ENCODE measurements at places on chromosomes 16 and 17.

DNA sequence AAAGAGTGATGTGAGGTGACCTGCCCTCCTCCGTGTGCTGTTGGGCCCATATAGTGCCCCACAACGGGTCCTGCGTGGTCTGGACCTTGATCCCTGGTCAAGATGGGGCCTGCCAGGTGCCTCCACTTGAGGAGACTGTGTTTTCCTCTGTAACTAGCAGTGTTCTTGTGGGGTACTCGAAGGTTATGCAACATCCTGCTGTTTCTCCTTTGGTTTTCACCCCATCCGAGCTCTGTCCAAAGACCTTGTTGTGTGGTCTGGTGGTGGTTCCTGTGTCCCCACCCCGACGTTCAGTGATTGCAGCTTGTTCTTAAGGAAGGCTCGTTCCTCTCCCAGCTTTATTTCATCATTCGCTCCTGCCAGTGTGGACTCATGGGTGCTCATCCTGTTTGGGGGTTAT, 38.7 kb upstream of the ZNF750 start:
- DNase-seq = no peak

- no peak for DNase-seq
Measured at GRCh38 chr17:45308840-45309239, 8.0 kb downstream of the MAP3K14 start.

- DNase-seq = no peak
Measured at GRCh38 chr17:71237903-71238538, 882.8 kb upstream of the SOX9 start.

DNA sequence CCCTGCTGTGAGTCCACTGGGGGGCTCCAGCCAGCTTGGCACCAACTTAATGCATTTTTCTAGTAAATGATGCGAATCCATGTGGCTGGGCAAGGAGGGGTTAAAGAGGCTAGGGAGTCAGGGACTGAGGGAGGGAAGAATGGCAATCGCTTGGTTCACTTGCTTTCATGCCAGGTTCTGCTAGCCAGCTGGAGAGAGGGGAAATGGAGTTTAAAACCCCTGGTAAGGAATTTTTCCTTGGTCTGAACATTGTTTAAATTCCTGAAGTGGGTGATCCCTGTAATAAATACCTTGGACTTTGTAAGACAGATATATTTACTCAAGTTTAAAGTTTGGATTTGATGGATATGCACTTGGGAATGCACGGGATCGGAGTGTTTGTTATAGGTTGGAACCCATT, 22.8 kb downstream of the ANKFN1 start:
- no peak for DNase-seq

- no peak for DNase-seq
Measured at GRCh38 chr17:29291163-29291752, 2.7 kb downstream of the NUFIP2 start.

GRCh38 chr17:28384281-28385036, 13.0 kb downstream of the SARM1 start:
- DNase-seq = peak; percentile 81

DNA sequence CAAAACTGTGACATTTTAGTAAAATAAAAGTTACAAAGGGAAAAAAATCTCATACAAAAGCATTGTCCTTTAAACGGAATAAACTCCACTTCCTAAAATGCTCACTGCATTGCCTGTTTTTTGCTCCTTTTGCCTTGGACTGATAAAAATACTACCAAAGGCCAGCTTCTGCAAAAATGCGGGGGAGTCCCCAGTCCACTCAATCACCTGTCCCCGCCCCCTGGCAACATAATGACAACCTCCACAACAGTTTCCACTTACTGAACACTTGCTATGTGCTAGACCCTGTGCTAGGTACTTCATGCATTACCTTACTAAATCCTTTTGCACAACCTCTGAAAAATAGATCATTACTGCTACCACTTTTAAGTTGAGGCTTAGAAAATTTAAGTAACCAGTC, 172.7 kb upstream of the CCL2 start:
- no peak for DNase-seq

GRCh38 chr16:82935766-82936165, 309.0 kb downstream of the CDH13 start:
- DNase-seq = no peak

- no peak for DNase-seq
Measured at GRCh38 chr17:65572581-65573281, 11.3 kb upstream of the AXIN2 start.

DNA sequence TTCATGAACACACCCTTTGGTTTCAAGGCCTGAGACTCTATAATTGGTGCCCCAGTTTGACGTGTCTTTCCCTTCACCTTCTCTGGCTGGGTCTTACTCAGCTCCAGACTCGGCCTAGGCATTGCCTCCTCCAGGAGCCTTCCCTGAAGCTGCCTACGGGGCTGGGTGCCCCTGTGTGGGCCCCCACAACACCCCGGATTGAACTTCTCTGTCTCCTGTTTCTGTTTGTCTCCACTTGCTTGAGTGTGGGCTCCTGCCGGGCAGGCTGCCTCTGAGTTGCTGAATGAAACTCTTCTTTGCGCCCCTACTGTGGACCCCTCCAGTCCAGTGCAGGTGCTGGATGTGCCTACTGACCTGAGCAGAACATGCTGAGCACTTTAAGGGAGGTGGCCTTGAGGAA, 2.3 kb upstream of the MPRIP start:
- no peak for DNase-seq

- no peak for DNase-seq
Measured at GRCh38 chr17:72426948-72427760, 306.3 kb downstream of the SOX9 start.

DNA sequence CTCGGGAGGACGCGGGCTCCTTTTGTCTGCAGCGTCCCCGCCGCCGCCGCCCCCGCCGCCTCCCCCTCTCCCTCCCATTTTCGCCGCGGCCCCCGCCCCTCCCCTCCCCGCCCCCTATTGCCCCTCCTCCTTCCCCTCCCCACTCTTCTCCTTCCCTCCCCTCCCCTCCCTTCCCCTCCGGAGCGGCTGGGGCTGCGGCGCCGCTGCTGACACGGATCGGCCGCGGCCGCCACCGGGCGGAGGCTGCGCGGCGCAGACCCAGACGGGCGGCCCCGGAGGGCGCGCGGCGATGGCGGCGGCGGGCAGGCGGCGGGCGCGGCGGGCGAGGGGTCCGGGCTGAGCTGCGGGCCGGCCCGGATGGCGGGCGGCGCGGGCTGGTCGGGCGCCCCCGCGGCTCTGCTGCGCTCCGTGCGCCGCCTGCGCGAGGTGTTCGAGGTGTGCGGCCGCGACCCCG, at the start of gene RAB11FIP4:
TSS of gene RAB11FIP4 (plus strand) at position 180 of the 454 bp plus-strand sequence. CDS start at position 358, 178 bp downstream.
- peak; percentile 24 for DNase-seq

DNA sequence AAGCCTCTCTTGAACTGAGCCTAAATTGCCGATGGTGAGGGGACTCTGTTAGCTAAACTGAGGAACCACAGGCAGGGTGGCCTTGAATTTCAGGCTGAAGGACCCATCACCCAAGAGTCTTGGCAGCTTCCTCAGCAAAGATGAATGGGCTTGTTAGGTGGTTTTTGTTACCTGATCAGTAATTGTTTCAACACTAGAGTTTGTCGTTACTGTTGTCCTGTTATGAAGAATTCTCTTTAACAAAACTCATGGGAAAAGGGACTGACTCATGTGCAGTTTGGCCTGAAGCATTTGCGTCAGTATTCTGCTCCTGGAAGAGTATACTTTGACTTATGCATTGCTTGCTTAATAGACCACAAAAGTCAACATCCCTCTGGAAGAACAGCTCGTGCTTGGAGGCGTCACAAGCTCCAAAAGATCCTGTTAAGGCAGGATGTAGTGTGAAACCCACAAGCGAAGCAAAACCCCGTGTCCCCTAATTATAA, 206.0 kb downstream of the IRX3 start:
- DNase-seq = no peak

- no peak for DNase-seq
Measured at GRCh38 chr17:62062302-62062701, 2.8 kb downstream of the MED13 start.

GRCh38 chr16:67546761-67547422, 15.4 kb upstream of the CTCF start:
- DNase-seq = peak; percentile 84

DNA sequence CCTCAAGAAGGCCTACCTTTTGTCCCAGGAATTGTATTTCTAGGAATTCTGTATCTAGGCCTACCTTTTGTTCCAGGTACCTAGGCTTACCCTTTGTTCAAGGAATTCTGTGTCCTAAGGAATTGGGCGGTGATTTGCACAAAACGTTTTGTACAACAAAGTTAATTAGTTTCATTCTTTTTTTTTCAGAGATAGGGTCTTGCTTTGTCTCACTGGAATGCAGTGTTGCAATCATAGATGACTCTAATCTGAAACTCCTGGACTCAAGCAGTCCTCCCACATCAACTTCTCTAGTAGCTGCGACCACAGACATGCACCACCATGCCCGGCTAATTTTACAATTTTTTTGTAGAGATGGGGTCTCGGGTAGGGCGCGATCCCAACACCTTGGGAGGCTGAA, 7.0 kb downstream of the CDR2L start:
- no peak for DNase-seq

DNA sequence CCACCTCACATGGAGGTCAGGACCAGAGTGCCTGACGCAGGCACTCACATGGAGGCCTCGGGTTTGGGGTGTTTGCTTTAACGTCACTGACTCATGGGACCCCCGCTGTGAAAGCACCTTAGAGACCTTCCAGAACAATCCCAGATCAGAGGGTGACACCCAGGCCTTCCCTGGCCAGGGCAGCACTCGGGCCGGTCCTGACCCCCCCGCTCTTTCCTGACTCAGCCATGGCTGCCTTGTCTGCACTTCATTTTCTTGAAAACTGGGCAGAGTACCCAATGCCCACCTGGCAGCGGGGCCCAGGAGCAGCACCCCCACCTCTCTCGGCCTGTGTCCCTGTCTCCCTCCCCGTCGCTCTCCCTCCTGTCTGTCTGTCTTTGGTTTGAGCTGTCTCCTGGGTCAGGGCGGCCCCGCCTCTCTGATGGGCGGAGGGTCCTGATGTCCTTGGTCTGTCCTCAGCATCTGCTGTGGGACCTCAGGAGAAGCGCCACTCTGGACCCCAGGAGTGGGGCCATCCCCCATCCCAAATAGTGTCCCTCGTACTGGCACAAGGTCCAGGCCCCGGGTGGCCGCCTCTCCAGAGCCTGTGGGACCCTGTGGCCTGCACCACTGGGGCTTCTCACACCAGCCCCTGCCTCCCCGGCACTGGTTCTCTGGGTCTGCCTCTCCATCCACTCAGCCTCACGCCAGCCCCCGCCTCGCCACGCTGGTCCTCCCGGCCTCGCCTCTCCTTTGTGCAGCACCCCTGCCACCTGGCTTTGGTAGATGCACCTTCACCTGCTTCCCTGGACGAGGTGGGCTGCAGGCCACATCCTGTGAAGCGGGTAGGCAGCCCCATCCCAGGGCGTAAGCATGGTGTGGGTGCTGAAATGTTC, 55.9 kb upstream of the ZNF469 start:
- no peak for DNase-seq

DNA sequence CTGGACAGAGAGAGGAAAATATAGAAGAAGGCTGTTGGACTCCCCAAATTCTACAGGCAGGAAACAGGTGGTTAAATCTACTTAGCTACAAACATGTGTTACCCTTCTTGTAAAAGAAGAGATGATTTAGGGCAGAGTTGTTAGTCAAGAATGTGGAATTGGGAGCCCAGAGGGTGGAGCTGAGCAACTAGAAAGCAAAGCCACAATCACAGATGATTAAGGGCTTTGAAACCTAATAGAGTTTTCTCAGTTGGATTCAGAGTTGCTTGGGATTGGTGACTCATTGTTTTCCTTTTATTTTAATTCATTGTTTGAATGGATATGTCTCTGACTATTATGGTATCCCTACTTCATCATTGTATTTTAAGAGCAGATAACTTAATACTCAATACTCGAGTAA, 6.2 kb downstream of the ACSM5 start:
- no peak for DNase-seq

DNA sequence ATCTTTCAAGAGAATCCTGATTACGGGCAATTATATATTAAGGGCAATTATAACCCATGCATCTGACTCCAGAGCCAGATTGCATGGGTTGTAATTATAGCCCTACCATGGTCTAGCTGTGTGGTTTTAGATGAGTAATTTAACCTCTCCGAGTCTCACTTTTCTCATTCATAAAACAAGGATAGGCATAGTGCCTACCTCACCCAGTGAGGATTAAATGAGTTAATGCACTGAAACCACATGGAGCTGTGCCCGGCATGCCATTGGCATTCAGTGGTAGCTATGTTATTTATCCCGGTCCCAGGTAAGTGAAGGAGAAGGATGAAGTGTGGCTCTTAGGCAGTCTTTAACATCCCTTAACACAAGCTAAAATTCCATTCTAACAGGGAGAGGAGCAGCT, 6.3 kb downstream of the SNX20 start:
- no peak for DNase-seq

GRCh38 chr16:85392756-85393673, 220.1 kb upstream of the GSE1 start:
- no peak for DNase-seq

DNA sequence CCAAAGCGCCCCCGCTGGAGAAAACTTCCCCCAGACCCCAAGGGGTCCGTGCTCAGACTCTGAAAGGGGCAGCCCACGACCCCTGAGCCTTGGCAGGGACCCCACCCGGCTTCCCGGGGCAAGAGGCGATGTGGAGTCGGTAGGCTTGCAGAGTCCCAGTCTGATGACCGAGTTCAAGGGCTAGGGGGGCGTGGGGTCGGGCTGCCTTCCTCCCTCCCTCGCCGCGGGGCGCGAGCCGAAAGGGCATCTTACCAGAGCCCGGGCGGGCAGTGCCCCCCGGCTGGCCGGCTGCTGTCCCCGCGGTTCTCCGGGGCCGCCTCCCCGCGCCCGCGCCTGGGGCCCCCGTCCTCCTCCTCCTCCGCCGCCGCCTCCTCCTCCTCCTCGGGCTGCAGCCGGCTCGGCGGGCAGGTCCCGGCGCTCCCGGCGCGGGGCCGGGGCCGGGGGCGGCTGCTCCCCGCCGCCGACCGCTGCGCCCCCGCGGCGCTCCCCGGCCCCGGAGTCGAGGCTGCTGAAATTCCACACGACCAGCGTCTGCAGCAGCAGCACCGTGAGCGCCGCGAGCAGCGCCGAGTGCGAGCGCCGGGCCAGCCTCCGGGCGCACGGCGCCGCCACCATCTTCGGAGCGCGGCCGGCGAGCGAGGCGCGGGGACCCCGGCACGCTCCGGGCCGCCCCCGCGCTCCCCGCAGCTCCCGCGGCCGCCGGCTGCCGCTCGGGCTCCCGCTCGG, 415 bp downstream of the XYLT1 start:
- DNase-seq = peak; percentile 58

DNA sequence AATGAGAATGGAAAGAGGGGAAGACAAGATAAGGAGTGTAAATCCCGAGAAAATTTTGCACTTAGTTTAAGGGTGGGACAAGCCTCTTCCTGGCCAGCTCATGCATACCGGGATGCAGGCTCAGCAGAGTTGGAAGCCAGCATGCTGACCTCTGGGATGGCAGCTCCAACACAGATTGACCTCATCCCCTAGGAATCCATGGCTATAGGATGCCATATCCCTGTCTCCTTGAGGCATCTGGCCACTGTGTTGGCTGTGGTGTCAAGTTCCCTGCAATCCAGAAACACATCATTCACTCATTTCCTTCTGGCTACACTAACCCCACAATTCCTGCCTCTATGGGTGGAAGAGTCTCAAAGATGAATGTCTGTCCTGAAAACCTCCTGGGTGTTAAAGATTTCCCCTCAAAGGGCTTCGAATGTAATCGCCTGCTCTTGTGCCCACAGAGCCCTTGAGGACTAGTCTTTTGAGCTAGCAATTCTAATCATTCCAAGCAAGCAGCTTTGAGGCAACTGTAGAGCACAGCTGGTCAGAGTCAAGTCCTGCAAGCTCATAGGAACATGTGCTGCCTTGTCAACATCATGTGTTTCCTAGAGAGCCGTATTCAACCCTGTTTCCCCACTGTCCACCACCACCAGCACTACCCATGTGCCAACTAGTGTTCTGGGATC, 141.4 kb downstream of the PMP22 start:
- no peak for DNase-seq
